Colonic mucosa (tissue), 4 donors: ENCODE measurements at places on chromosomes 13 and 19. TPM values are rescaled to one million over a fixed set of nuclear protein-coding genes. Genes with fewer than 3 reads are reported as not detected.

SERTAD1 gene
- 8.7 TPM for total RNA-seq

BRME1 gene
- total RNA-seq, result 5.9 TPM

GFY gene
- total RNA-seq, result not detected

- no peaks in the 10 kb centered on the region for H3K36me3 ChIP-seq
- no peak overlapping the region for H3K4me3 ChIP-seq
- no peak for DNase-seq
Measured at GRCh38 chr13:94298346-94298745, 181.1 kb downstream of the DCT start.

DNA sequence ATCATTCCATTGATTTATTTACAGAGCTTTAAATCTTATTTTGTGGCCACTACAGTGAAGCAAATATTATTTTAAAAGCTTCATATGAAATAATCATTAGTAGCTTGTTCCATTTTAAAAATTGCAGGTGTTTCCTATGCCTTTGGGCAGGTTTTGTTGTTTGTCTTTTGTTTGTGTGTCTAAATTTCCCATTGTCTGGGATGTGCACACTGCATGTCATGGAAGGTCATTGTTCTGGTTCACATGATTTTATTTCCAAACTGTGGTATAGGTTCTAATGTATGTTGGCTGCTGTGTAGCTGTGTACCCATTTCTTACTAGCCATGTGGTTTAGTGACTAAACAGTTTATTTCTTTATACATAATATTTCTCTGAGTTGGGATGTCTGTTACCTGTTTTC is 65.6 kb downstream of the COL4A2 start:
- DNase-seq, result no peak
- H3K27ac ChIP-seq, result no peak overlapping the region
- no peaks in the 10 kb centered on the region for H3K27me3 ChIP-seq
- H3K36me3 ChIP-seq, result no peaks in the 10 kb centered on the region
- H3K4me3 ChIP-seq, result no peak overlapping the region

GRCh38 chr13:106047859-106048258 is 487.6 kb downstream of the EFNB2 start:
- DNase-seq, result no peak
- H3K4me1 ChIP-seq, result no peaks in the 10 kb centered on the region
- no peak overlapping the region for H3K4me3 ChIP-seq
- no peak overlapping the region for H3K27ac ChIP-seq
- no peaks in the 10 kb centered on the region for H3K36me3 ChIP-seq

DNA sequence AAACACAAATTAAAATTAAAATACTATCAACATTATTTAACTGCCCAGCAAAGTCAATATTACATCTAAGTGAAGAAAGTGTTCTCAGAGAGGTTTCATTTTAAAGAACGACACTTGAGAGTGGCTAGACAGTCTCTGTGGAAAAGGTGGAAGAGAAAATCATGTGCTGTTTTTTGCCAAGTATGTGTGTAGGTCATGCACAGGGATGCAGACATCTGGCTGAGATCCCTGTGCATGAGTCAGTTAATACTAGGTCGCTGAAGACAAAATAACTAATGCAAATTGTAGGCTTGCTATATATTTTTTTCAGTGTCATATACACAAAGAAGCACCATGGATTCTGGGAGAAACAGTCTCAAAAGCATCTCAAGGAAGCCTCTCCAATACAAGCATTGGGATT is 44.3 kb upstream of the ENOX1 start:
- no peak overlapping the region for H3K4me3 ChIP-seq
- no peaks in the 10 kb centered on the region for H3K4me1 ChIP-seq
- H3K27ac ChIP-seq, result no peak overlapping the region
- H3K36me3 ChIP-seq, result no peaks in the 10 kb centered on the region
- no peak for DNase-seq
